ENCODE measurements at places on chromosomes 1 and 21. TPM values are rescaled to one million over a fixed set of nuclear protein-coding genes. Genes with fewer than 3 reads are reported as not detected.
A peak's percentile ranks its signal among the peaks of the same experiment; 100 is the strongest.

The RER1 gene
- total RNA-seq = 216 TPM

The SLC44A5 gene
- 5.4 TPM for total RNA-seq

The CD34 gene
- 3.1 TPM for total RNA-seq

- no peak overlapping the region for H3K27ac ChIP-seq
- no peaks in the 10 kb centered on the region for H3K36me3 ChIP-seq
- H3K4me3 ChIP-seq = no peak overlapping the region
- no peaks in the 10 kb centered on the region for H3K4me1 ChIP-seq
- DNase-seq = no peak
Measured at GRCh38 chr1:219661464-219662092, 48.7 kb upstream of the ZC3H11B start.

DNA sequence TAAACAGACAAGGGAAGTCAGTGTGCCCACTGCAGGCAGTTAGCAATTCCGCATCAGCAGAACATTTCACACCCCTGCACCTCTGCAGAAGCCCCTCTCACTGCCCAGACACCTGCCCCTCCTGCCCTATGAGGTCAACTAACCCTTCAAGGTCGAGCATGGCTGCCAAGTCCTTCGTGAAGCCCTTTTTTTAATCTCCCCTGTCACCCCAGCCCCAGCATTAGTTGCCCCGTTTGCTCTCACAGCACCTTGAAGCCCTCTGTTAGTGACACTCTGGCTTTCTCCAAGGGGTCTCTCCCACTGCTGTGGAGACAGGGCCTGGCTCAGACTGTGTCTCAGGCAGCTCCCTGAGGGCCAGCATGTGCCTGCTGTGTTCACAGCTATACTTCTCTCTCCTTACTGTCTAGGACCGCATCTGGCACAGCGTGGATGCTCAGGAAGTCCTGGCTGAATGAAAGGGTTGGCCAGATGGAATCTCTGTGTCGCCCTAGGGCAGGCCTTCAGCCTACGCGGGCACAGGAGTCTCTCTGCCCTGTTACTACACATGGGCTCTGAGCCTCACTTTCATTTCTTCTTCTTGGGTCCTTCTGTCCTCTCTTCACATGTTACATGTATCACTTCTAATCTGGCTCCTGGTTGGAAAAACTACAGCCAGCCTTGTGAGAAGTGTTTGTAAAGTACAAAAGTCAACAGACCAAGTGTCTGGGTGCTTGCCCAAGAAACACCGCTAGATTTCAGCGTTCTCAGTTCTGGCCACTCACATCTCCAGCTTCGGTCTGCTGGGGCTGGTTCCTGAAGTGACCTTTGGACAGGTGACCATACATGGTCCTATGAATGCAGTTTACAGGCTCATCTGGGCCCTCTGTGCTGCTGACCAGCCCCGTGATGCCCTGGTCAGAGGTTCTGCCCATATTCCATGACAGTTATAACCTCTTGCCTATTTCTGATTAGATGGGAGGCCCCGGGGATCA lies 19.7 kb downstream of the SLC2A1 start:
- peaks cover 73% of the 10 kb centered on the region for H3K4me1 ChIP-seq
- H3K36me3 ChIP-seq = no peaks in the 10 kb centered on the region
- no peak overlapping the region for H3K4me3 ChIP-seq
- no peaks in the 10 kb centered on the region for H3K27me3 ChIP-seq
- peak; percentile 60 for DNase-seq
- H3K27ac ChIP-seq = peak overlapping the region; percentile 84

- H3K4me3 ChIP-seq = no peak overlapping the region
- H3K4me1 ChIP-seq = no peaks in the 10 kb centered on the region
- no peak for DNase-seq
- no peak overlapping the region for H3K27ac ChIP-seq
- H3K27me3 ChIP-seq = no peaks in the 10 kb centered on the region
Measured at GRCh38 chr1:78038071-78038470, 7.7 kb upstream of the GIPC2 start.

GRCh38 chr1:78277253-78277652 lies 213.5 kb upstream of the PTGFR start:
- no peak for DNase-seq
- H3K4me3 ChIP-seq = no peak overlapping the region
- no peak overlapping the region for H3K27ac ChIP-seq
- no peaks in the 10 kb centered on the region for H3K4me1 ChIP-seq
- no peaks in the 10 kb centered on the region for H3K36me3 ChIP-seq

GRCh38 chr1:156655904-156656516 lies 14.1 kb downstream of the BCAN start:
- no peaks in the 10 kb centered on the region for H3K36me3 ChIP-seq
- no peaks in the 10 kb centered on the region for H3K27me3 ChIP-seq
- H3K4me1 ChIP-seq = peaks cover 23% of the 10 kb centered on the region
- no peak overlapping the region for H3K27ac ChIP-seq

DNA sequence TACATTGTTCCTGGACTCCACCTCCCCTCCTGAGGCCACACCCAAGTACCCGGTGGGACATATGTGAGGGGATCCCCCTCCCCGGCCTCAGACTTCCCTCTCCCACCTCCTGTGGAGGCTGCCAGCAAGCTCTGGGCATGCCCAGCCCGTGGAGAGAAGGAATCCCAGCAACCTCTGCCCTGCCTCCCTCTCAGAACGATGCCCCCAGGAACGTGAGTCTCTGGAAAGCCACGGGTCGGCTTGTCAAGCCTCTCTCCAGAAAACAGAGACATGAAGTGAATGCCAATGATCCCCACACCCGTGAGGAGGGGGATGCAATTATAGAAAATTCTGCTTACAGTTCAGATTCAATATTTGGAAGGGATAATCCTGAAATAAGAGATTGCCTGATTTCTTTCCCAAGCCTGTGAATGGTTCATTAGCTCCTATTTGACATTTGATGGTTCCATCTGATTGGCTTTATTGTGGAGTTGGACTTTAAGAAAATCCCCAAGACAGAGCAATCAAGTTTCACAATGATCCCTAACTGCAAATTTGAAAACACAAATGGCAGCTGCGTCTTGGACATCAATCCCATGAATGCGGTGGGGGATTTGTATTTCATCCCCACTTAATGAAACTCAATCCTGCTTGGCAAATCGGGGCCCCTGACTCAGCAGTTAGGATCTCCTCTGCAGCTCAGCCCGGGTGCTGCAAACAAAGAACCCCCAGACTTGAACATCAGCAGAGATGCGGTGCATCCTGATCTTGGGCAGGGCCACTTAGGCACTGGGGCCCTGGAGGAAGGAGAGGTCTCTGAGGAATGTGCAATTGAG lies 9.1 kb upstream of the GUCA2B start:
- H3K27ac ChIP-seq = no peak overlapping the region
- no peak overlapping the region for H3K4me3 ChIP-seq
- no peaks in the 10 kb centered on the region for H3K27me3 ChIP-seq
- no peak for DNase-seq
- H3K4me1 ChIP-seq = no peaks in the 10 kb centered on the region
- no peaks in the 10 kb centered on the region for H3K36me3 ChIP-seq

- no peak for DNase-seq
- H3K27me3 ChIP-seq = no peaks in the 10 kb centered on the region
- H3K4me1 ChIP-seq = no peaks in the 10 kb centered on the region
- peaks cover 34% of the 10 kb centered on the region for H3K36me3 ChIP-seq
Measured at GRCh38 chr1:17020502-17020901, 8.8 kb upstream of the ATP13A2 start.

GRCh38 chr1:67831850-67832513 lies 1.3 kb downstream of the GNG12 start:
- peaks cover 3% of the 10 kb centered on the region for H3K4me1 ChIP-seq
- DNase-seq = peak; percentile 71
- peak overlapping the region; percentile 69 for H3K4me3 ChIP-seq

Data from colonic mucosa (tissue), 4 donors.